HTR-8/SVneo (cell line): ENCODE measurements at places on chromosomes 5 and 9.

DNA sequence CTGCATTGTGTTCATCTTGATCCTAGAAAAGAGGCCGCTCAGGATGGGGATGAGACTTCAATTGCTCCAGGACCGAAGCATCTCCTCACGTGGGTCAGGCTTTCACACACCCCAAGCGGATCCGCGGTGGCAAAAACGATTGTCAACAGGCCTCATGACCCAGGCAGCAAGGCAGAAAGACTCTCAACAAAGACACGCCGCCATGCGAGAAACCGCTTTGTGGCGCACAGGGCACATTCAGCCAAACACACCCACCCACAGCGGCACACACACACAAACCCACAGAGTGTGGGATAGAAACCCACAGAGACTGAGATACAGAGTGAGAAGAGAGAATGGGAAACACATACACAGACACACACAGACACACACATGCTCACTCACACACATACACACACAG lies 483.4 kb downstream of the SPATA31A7 start:
- DNase-seq, result no peak

GRCh38 chr9:81566074-81566698 lies 123.2 kb downstream of the TLE1 start:
- DNase-seq, result no peak

DNA sequence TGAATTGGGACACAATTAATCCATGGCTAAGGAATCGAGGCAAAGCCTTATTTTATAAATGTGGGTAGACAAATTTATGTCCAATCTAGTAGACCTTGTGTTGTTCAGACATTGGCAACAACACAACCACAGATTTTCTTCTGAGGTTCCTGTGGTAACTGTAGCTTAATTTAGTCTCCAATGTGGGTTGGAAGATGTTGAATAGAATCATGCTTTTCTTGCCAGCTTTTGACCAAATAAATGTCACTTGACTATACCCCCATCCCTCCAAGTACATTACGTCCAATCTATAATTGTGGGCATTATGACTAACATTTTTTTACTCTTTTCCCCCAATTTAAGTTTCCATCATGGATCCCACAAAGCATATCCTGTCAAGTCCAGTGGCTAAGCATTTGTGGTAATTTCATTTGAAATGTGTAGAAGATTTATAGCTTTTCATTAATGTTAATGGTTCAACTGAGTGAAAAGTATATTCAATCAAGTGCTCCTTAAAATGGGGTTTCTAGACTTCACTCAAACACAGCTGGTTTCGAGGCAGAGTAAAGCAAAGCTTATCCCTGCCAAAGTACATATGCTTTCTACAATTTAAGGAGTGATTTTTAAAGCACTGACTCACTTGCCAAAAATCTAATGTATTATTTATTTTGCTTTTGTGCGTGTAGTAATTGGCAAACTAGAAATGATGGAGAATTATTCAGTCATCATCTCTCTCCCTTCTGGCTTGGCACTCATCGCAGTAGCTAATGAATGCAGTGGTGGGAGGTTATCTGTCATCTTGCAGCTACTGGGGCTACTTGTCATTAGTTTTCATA lies 141.8 kb downstream of the FAM174A start:
- DNase-seq, result peak; percentile 2

DNA sequence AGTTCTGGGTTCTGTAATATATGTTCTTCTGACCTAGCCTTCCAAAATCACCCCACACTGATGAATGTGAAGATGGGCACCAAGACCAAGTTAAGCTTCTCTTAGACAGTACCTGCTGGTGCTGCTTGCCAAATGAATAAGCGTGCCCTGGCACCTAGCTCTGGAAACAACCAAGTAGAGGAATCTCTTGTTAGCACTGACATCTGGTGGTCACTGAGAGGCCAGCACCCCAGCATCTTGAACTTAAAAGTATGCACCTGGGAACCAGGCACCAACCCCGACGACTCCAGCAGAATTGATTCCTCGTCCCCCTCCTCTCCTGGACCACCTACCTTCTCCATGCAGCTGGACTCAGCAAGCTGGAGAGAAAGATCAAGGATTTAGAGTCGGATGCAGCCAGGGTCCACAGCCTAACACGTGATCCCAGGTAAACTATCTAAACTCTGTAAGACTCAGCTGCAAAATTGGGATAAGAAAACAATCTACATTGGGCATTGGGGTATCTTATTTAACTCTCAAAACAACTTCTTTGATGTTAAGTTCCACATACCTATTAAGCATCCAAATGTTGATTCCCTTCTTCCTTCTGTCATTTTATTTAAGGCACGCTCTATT lies 89.8 kb downstream of the SLC1A3 start:
- peak; percentile 78 for DNase-seq

DNA sequence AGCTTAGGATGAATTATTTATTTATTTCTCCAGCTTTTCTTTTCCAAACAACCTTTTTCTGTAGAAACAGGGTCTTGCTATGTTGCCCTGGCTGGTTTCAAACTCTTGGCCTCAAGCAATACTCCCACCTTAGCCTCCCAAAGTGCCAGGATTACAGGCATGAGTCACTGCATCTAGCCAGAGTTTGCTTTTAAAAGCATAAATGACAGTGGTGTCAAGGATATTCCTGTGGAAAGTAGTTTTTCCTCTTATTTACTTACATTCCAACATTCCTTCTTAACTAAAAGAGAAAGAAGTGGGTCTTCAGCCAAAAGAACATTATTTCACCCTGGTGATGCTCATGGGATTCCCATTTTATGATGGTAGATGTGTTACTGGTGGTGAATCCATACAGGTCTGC lies 62.4 kb downstream of the GRIA1 start:
- DNase-seq, result no peak

DNA sequence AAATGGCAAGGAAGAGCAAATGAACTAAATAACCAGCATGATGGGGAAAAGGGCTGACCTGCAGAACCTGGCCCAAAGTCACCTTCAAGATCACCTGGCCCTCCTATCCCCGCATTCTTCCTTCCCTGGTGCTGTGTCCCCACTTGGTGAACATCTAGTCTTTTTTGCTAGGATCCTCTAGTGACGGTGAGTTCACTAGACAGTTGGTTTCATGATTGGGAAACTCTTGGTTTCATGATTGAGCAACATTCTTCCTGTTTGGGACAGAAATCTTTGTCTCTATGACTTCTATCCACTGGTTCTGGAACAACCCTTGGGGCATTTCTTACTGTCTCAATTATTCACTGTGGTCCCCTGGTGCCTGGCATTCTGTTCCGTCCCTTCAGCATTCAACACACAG lies 50.2 kb upstream of the DAB2IP start:
- DNase-seq, result no peak

- no peak for DNase-seq
Measured at GRCh38 chr5:82058710-82059109, 86.9 kb downstream of the ATG10 start.

GRCh38 chr5:96074870-96075269 lies 113.2 kb upstream of the ELL2 start:
- DNase-seq, result no peak

GRCh38 chr9:131603199-131603598 lies 57.9 kb downstream of the PRRT1B start:
- no peak for DNase-seq

DNA sequence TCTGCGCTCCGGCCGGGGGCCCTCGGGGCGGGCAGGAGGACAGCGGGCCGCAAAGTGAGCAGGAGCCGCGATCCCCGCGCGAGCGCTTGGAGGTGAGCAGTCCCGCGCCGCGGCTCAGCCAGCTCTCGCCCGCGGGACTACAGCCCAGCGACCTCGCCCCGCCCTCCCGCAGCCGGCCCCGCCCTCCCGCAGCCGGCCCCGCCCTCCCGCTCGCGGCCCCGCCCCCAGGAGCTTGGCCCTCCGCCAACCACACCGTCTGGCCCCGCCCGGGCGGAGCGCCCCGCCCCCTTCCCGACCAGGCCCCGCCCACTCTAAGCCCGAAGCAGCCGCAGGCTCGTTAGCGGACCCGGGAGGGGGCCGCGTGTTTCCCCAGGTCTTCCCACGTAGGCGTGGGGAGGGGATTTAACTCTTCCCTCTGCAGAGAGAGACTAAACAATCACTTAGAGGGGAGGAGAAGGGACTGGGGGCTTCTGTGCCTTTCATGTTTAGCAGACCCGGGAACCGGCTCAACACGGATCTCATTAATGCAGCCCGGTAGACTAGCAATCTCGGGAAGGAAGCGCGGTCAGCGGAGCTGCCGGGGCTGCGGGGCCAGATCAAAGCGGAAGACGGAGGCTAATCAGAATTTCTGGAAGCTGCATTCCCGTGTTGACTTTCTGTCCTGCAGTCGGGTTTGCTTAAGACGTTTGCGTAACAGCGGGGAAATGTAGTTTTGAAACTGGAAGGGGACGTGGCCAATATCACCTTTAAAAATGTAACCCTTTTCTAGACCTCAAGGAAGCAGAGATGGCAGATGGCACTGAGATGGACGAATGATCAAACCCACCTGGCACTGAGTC lies at the start of gene MYO10:
MYO10 (minus strand) TSS at position 139 of the 839 bp plus-strand sequence. CDS start 480 bp downstream, outside the sequence.
- peak; percentile 91 for DNase-seq

GRCh38 chr9:71854811-71855210 lies 56.2 kb downstream of the ABHD17B start:
- DNase-seq, result no peak

DNA sequence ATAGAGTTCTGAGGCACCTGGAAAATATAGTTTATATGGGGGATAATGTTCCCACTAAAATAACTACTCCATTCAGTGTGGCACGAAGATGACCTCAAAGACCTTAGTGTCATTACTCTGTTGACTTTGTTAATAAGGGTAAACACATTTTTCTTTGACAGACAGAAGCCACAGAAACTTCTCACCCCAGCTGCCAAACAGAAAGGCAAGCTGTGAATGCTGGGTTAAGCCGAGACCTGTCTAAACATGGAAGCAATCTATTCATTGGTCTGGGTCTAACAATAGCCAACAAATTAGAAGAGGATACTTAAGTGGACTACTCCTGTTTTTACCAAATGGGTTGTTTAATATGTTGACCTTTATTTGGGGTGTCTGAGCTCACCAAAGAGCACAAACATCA lies 171.4 kb downstream of the TLE1 start:
- no peak for DNase-seq

- DNase-seq, result peak; percentile 97
Measured at GRCh38 chr5:157142317-157143126, at the start of gene MED7. Gene MED7, minus strand, starts transcription at chr5:157142865. Its CDS starts 3,434 bp downstream, at chr5:157139431.

DNA sequence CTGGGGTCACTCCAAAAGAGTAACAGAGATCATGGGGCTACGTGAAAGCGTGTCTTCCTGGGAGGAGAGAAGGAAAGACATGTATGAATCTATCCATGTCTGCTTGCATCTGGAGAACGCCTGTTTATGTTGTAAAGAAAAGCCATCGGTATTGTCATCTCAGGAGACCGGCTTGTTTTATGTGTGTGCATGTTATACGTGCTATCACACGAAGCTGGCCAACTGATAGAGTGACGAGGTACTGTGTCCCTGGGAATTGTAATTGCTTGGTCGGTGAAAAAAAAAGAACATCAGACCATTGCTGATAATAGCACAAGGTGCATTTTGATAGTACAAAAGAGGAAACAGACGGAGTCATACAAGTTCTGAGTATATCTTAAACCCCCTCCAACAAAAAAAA lies 370 bp upstream of the CDH6 start:
- no peak for DNase-seq

- peak; percentile 70 for DNase-seq
Measured at GRCh38 chr5:142888469-142889085, 118.4 kb downstream of the ARHGAP26 start.

GRCh38 chr9:129385211-129385934 lies 207.3 kb upstream of the IER5L start:
- no peak for DNase-seq

DNA sequence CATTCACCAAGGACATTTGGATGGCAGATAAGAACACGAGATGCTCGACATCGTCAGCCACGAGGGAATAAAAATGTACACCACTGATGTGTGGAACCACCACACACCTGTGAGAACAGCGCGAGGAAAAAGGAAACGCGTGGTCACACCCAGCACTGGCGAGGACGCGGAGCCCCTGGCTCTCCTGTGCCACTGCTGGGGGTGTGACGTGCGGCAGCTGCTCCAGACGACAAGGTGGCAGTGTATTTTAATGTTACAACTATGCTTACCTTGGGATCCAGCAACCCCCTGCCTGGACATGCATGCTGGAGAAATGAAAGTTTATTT lies 13.6 kb upstream of the CEP72 start:
- no peak for DNase-seq

GRCh38 chr9:91915524-91916263 lies 34.3 kb downstream of the ROR2 start:
- DNase-seq, result no peak

DNA sequence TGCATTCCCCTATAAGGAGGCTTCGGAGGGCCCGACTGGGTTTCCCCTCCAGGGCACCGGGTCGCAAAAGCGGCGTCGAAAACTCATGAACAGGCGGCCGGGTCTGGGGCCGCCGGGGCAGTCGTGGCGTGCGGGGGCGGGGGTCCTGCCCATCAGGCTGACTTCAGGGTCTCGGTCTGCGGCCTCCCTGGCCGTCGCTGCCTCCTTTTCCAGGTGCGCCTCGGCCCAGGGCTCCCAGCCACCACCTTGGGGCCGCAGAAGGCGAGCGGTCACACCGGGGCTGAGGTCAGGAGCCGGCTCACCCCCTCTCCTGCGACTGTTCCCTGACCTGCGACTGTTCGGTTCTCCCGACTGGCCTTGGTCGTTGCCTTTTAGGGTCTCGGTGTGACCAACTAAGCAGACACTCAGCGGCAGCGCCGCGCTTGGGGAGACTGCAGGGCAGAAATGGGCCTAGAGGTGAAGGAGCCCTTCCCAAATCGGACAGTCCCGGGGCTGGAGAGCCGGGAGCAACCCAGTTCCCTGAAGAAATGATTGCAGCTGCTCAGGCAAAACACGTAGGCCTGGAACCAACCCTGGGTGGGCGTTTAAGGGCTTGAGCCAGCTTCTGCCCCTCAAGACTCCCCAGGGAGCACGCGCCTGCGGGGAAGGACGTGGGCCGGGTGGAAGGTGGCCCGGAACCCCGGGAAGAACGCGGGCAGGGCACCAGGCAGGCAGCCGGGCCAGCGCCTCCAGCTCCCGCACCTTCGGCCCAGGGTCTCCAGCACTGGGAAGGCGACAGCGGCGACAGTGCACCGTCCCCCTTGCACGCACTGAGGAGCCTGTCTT lies 11.2 kb downstream of the IRX2 start:
- DNase-seq, result no peak

- no peak for DNase-seq
Measured at GRCh38 chr5:32935283-32935682, 224.2 kb downstream of the NPR3 start.

DNA sequence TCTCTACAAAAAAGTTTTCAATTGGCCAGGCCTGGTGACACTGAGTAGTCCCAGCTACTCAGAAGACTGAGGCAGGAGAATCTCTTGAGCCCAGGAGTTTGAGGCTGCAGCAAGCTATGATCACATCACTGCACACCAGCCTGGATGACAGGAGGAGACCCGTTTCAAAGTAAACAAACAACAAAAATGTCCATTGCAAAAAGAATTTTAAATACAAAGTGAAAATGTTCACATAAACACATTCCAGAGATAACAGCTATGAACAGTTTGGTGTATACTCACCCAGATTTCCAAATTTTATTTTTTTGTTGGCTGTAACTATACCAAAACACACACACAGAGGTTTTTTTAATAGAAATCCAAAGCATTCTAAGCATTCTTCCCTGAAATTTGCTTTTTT lies 39.8 kb downstream of the ADRA1B start:
- no peak for DNase-seq
